ENCODE measurements at places on chromosomes 2 and 18.

- peak; percentile 39 for DNase-seq
Measured at GRCh38 chr2:43127208-43127940, 99.0 kb downstream of the ZFP36L2 start.

DNA sequence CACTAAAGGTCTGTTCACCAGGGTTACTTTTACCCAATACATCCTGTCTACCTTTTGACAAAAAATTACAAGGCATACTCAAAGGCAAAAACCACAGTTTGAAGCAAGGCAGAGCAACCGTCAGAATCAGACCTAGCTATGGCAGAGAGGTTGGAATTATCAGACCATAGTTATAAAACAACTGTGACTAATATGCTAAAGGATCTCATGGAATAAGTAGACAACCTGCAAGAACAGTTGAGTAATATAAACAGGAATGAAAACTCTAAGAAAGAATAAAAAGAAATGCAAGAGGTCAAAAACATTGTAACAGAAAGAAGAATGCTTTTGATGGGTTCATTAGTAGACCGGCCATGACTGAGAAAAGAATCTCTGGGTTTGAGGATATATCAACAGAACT, 318.8 kb upstream of the KCNH7 start:
- DNase-seq, result no peak

GRCh38 chr2:62573137-62573731, 67.2 kb upstream of the TMEM17 start:
- no peak for DNase-seq

DNA sequence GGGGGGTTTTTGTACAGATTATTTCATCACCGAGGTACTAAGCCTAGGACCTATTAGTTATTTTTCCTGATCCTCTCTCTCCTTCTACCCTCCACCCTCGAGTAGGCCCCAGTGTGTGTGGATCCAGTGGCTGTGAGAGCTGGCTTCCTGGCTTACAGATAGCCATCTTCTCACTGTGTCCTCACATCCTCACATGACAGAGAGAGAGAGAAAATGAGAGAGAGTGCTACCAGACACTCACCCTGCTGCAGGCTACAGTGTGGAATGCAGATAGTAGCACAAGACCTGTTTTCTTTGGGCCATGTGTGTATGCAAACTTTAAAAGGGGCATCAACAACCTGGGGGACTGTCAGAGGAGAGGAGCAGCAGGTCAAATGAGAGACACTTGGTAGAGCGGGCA, 9.5 kb downstream of the KCNK3 start:
- no peak for DNase-seq

- no peak for DNase-seq
Measured at GRCh38 chr18:50877545-50878265, 1.2 kb upstream of the ME2 start.

DNA sequence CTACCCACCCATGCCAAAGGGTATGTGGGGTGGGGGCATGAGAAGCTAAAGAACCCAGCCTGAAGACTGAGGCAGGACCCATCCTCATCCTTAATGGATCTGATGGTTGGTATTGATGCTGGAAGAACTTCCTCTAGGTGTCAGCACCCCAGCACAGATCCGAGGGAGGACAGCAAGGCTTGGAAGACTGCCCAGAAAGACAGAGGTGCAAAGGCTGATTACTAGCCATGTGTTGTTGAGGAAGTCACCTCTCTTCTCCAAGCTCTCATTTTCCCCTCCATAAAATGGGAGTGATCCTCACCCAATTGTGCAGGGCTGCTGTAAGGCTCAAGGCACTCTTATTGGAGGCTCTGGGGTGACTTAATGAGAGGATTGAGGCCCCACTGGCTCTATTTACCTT, 256.5 kb downstream of the CELF4 start:
- DNase-seq, result no peak

DNA sequence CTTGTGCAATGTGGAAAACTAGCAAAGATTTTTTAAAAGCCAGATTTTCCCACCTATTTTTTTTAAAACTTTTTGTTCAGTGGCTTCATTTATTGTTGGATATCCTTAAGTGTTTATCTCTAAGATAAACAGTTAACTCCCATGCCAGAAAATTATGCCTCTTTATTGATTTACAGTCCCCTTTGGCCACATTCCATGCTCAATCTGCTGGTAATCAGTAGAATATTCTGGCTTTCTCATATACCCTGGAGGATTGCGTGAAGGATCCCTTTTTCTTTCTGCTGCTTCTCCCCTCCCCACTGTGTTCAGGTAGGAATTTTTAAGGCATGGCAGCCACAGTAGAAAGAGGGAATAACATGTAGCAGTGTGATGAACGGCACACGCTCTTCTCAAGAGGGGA, 2.6 kb downstream of the GRHL1 start:
- no peak for DNase-seq

GRCh38 chr2:16318051-16318450, 347.6 kb downstream of the CYRIA start:
- DNase-seq, result no peak

- no peak for DNase-seq
Measured at GRCh38 chr18:46718501-46719341, 38.1 kb downstream of the ST8SIA5 start.

- DNase-seq, result no peak
Measured at GRCh38 chr2:166491461-166491860, 2.6 kb downstream of the SCN7A start.

DNA sequence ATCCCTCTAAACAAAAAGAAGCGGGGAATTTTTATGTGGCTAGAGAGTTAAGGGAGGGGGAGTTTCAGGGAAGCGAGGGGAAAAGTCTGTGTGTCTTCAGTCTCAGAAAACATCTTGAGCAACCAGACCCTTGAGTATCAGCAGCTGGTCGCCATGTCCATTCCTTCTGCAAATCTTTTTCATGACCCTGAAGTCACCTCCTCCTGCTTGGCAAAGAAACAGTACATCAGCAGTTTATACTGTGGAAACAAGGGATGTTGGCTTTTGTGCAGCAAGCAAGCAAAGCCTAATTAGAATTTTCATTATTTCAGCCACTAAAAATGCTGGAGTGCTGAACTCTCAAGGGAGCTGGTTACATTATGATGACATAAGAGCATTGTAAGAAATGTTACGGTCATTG, 187.4 kb upstream of the SLC8A1 start:
- DNase-seq, result no peak

DNA sequence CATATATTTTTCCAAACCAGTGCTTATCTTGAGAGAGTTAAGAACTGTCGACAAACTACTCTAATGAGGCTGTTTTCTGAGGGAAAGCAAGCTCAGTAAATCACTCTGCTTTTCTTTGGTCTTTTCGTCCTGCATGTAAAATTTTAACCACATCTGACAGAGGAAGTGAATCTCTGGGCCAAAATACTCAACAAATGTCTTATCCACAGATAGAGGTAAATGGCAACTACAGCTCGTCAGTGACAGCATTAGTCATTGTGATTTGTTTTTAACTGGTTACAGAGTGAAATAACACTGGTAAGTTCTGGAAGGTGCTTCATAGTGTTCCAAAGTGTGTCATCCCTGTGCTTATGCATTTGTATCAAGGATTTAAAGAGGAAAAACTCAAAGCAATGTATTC, 82.6 kb upstream of the SLC8A1 start:
- no peak for DNase-seq

GRCh38 chr2:233121856-233122255, 61.7 kb downstream of the INPP5D start:
- DNase-seq, result no peak

- DNase-seq, result no peak
Measured at GRCh38 chr2:105910497-105911238, 166.0 kb downstream of the NCK2 start.

DNA sequence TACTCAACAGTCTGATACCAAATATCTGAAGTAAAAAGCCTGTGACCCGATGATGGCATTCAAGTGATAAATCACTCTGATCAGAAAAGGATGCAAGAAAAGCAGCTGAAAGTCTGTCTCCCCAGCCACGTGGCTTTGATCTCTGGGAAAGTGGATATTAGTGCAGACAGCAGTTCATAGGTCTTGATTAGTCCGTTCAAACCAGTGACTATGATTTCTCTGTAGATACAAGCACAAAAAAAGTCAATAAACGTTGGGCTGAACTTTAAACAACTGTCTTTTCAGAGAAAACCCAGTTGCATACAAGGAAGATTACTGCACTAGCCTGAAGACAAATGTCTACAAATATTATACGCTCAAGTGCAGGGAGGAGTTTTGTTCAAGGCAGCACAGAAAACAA, 107.7 kb upstream of the CDC42EP3 start:
- DNase-seq, result no peak

DNA sequence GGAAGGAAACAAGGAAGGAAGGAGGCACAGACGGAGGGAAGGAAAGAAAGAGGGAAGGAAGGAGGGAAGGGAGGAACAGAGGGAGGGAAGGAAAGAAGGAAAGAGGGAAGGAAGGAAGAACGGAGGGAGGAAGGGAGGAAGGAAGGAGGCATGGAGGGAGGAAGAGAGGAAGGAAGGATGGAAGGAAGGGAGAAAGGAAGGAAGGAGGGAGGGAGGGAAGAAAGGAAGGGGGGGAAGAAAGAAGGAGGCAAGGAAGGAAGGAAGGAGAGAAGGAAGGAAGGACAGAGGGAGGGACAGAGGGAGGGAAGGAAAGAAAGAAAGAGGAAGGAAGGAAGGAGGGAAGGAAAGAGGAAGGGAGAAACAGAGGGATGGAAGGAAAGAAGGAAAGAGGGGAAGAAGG, 7.6 kb upstream of the ACOXL start:
- no peak for DNase-seq

- no peak for DNase-seq
Measured at GRCh38 chr2:113376253-113376912, 61.1 kb upstream of the ZNG1B start.

GRCh38 chr2:146135245-146135644, 1615.3 kb upstream of the ZEB2 start:
- no peak for DNase-seq

- no peak for DNase-seq
Measured at GRCh38 chr2:144086965-144087364, 433.0 kb downstream of the ZEB2 start.

DNA sequence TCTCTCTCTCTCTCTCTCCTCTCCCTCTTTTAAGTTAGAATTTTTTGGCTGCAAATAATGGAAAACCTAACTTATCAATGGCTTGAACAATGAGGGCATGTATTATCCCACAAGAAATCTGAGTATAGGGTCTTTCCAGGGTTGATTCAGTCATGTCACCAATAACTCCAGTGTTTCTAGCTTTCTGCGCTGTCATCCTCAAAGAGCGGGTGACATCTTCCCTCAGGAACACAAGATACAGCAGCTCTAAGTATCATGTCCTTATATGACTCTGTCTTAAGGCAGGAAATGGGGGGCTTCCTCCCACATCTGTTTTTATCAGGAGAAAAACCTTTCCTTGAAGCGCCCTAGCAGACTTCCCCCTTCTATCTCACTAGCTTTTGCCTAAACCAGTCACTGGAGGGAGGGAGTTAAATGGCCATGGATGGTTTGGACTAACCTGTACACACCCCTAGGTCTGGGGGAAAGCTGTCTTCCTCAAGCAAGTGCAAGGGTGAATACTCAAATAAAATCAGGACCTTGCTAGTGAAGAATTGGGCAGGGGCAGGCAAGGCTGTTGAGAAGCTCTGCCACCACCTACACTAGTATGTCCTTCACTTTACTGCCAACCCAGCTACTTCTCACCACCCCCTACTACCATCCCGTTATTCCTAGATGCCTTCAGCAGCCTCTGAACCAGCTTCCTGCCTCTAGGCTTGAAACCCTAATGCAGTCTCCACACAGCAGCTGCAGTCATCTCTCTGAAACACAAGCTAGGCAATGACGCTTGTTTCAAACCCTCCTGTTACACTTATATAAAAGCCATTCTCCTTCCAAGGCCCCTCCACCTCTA, 7.5 kb upstream of the TUBA4A start:
- no peak for DNase-seq

DNA sequence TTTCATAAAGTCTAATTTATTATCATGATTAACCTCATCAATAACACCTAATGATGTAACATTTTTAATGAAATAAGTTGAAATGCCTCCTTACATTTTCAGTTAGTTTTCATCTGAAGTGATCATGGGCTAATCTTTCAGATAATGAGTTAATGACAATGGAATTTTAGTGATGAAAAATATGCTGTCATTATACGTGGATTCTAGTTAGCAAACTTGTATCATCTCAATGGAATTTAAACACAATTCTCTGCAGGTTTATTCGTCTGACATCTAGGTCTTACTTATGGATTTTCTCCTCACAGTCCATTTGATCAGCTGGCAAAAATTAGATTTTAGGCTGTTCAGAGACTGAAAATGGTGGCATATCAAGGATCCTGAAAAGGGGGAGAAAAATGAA, 885.0 kb downstream of the SLC4A3 start:
- no peak for DNase-seq

DNA sequence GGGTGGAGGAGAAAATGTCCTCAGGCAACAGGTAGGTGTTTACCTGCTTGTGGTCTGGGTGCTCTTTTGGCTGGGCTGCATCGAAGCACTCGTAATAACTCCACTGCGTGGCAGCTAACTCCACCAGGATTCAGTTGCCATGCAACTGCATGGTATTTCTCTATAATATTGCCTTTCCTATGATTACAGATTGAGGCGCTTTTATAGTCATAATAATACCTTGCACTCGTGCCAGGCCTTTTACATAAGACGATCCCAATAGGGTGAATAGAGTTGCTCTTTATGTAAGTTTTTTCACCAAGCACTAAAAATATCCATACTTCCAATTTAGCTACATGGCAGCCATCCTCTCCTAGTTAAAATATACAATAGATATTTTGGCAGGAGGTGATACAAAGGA, 19.7 kb upstream of the NYAP2 start:
- no peak for DNase-seq

GRCh38 chr2:42303252-42303651, 57.8 kb downstream of the COX7A2L start:
- DNase-seq, result no peak

GRCh38 chr2:60538101-60538500, 15.4 kb downstream of the BCL11A start:
- no peak for DNase-seq

- DNase-seq, result no peak
Measured at GRCh38 chr18:44779753-44780292, 99.1 kb downstream of the SETBP1 start.

DNA sequence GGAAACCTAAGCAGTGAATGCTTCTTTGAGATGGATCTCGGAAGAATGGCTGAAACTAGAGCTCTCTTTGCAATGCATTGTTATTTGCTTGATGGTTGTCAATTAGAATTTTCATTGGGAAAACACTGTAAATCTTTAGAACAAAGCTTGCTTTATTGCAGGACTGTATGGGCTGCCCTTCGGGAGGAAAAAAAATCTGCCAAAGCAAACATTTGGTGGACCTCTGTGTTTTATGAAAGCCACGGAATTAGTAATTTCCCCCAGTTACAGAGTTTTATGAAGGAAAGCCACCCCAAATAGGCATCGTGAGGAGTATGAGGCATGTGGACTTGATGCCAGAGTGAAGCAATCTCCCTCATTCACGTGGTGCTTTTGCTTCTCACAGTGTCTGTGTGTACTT, 33.5 kb downstream of the RHBDD1 start:
- DNase-seq, result no peak

GRCh38 chr2:125870264-125870663, 785.7 kb upstream of the GYPC start:
- DNase-seq, result no peak

- no peak for DNase-seq
Measured at GRCh38 chr2:3670941-3671340, 12.9 kb downstream of the ALLC start.
